ENCODE measurements at places on chromosomes 4 and X.

DNA sequence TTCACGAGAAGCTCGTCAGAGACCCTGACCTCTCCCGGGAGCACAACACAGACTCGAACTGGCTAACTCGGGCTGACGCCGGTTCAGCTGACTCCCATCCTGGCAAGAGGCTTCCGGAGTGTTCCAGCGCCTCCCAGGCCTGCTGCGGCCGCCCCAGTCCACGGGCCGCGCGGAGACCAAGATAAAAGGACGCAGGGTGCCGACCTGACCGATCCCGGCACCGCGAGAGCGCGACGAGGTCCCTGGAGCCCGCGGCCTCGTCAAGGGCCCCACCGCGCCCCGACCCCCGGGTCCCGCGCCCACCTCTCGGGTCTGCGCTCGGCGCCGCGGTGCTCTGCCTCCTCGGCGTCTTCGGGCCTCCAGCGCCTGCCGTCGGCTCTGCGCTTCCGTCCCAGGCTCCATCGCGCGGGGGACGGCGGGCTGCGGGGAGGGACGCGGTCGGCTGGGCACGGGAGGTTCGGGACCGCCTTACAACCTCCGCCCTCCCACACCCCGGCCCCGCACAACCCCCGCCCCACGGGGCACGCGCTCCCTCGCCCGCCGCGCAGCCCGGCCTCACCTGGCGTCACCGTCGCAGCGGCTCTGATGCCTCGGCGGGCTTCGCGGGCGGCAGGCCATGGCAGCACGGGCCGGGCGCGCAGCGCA, 426 bp downstream of the SLBP start:
- DNase-seq, result no peak

DNA sequence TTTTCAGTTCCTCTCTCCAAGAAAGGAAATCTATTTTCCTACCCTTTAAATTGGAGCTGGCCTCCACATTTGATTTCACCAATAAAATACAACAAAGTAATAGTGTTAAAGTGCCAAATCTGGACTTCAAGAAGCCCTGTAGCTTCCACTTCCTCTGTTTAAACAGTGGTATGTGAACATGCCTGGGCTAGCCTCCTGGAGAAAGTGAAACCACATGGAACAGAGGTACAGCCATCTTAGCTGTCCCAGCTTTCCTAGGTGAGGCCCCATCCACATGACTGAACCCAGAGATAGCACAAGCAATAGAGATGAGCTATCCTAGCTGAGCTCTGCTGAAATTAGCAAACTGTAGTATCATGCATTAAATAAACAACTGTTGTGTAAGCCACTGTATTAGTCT, 131.8 kb upstream of the VCX start:
- no peak for DNase-seq

DNA sequence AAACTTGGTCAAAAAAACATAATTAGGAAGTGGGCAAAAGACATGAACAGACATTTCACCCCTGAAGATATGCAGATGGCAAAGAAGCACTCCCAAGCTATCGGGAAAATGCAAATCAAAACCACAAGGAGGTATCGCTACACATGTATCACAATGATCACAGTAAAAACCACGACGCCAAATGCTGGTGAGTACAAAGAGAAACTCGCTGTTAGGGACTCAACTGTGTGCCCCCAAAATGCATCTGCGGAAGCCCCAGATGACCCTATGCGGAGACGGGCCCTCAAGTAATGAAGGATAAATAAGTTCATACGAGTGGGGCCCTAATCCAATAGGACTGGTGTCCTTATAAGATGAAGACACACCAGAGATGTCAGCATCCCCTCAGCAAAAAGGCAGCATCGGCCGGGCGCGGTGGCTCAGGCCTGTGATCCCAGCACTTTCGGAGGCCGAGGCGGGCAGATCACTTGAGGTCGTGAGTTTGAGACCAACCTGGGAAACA, 10.2 kb downstream of the GAK start:
- DNase-seq, result no peak

- DNase-seq, result no peak
These were observed 913 bp upstream of the SMIM10L2A start for GRCh38 chrX:135420831-135421230.

DNA sequence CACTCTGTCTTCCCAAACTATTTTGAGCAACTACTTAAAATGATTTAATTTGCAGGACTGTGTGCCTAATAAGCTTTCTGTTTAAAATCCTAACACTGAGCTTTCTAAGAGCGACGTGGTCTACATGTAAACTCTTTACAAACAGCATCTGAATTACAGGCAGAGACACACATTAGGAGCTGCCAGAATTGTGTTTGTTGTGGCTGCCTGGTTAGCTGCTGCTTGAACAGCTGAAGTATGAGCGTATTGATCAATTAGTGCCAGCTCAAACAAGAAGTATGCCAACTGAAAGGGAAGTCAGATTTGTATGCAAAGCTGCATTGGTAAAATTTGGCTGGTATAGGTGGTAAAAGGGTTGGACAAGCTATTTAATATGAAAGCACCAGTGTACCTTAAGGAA, 384.4 kb downstream of the PCDH7 start:
- DNase-seq, result no peak

DNA sequence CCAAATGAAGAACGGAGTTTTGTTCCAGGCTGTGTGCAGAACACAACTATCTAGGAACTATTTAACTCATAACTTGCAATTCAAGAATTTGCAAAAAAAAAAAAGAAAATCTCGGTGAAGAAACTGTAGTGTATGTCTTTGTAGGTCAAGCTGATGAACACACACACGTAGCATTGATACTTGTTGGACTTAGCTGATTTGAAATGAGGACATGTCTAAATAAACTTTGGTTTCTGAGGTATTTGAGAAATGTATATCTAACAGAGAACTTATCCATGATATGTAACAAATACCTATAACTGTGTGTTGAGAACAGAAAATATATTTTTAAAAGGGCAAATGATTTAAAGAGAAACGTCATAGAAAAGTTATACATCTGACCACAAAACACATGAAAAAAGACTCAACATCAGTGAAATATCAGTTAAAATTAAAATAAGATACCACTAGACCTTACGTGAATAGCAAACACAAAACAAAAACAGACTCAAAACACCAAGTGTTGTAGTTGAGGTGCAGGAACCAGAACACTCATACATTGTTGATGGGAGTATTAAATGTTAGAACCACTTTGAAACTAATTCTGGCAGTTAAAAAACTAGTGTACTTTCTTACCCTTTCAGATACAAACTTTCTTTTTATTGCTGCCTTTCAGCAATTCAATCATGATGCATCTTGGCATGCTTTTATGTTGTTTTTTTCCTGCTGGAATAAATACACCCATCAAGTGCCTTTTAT, 1535.8 kb upstream of the PCDH10 start:
- no peak for DNase-seq

Measured in HTR-8/SVneo (cell line).